Cardiac fibroblast (primary cell): ENCODE measurements at places on chromosomes 12 and 14.

- DNase-seq: peak; percentile 88
These were observed 124.8 kb upstream of the MAP1LC3B2 start for GRCh38 chr12:116434155-116435011.

- DNase-seq: no peak
These were observed 65.2 kb downstream of the TBC1D30 start for GRCh38 chr12:64889434-64890216.

GRCh38 chr12:117878605-117879004 lies 90.2 kb downstream of the KSR2 start:
- no peak for DNase-seq

DNA sequence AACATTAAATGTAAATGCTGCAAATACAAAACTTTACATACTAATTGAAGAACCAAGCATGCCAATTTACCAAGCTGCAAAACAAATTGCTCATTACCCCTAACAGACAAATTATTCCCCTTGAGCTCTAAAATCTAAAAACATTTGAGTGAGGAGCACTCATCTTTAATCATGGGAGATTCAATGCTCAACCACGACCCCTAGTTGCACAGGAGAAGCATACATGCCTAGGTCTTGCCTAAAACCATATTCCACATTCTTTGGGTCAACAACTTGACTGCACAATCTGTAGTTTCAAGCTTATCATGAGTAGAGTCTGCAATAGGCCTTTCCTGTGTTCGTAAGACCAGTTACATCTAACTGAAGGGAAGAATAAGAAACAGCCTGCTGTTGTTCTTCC lies 69.7 kb downstream of the MGAT4C start:
- DNase-seq: peak; percentile 5

- DNase-seq: no peak
These were observed 585.2 kb downstream of the C12orf50 start for GRCh38 chr12:87444039-87444438.

- no peak for DNase-seq
These were observed 182.6 kb downstream of the SLC25A21 start for GRCh38 chr14:36989806-36990205.

DNA sequence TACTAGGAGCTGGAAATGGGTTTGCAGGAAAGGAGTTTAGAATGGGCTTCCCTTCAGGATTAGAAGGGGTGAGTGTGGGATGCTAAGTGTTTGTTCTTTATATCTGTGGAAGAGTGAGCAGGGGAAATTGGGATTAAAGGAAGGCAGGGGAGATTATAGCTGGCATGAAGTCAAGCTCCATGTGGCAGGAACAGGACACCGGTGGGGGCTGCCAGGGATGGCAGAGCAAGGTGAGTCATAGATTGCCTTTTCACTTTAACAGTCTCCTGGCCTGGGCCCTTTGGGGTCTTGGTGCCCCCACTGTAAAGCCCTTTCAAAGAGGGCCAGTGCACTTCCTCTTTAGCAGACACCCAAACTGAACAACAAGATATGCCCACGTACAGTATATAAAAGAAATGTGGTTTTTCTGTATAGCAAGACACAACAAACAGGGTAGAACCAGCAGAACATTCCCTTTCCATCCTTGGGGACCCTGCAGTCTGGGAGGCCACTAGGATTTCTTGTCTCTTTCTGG lies 23.1 kb upstream of the FBXO21 start:
- no peak for DNase-seq

DNA sequence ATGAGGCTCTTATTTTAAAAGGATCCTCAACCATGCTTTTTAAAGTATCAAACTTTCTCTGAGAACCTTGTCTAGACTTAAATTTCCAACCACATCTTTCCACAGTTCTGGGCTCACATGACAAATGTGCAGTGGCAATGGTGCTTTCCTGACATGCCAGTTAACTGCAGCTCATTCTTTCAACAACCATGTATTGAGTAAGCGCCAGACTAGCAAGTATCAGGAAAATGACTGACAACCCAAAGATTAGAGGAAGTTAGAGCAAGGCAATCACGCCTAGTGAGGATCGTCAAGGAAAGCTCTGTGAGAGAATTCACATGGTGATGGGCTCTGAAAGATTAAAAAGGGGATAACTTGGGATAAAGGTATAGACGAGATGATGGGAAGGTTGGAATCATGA lies 35.8 kb downstream of the FLVCR2 start:
- no peak for DNase-seq
